NB4 (cell line): ENCODE measurements at places on chromosomes 3 and 15.

- DNase-seq: no peak
Measured at GRCh38 chr15:50350621-50351020, 4.4 kb downstream of the GABPB1 start.

DNA sequence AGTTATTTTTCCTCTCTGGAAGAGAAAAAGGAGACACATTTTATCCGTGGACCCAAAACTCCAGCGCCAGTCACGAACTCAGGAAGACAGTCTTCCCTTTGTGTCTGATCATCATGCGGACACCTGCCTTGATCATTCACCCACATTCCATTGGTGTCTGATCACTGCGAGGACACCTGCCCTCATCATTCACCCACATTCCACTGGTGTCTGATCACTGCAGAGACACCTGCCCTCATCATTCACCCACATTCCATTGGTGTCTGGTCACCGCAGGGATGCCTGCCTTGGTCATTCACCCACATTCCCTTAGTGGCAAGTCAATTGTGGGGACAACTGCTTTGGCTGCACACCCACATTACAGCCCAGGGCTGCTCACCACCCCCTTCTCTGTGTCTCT, 148.9 kb downstream of the ROBO1 start:
- no peak for DNase-seq

GRCh38 chr3:100802126-100802525, 92.8 kb downstream of the TFG start:
- no peak for DNase-seq

DNA sequence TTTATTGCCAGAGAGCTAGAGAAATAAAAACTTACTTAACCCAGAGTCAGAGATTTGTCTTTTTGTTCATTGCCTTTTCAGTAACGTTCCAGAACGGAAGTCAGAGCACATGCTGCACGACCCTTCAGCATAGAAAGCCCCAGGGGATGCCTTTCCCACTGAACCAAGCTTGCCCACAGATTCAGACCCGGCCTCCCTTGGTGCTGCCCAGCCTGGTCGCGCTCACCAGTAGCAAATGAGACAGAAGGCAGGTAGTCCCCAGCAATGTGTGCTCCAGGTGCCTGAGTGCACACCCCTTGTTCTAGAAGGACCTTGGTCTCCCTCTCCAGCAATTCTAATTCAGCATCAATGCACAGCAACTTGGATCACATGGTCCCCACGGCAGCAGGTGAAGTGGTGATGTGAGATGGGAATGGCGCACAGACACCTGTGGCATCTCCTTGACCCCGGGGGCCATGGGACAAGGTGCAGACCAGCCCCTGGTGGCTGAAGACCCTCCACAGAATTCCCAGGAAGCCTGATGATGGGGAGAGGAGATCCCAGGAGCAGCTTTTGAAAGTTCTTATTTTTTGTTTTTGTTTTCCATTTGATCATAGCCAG, 91.8 kb upstream of the IQSEC1 start:
- DNase-seq: no peak

DNA sequence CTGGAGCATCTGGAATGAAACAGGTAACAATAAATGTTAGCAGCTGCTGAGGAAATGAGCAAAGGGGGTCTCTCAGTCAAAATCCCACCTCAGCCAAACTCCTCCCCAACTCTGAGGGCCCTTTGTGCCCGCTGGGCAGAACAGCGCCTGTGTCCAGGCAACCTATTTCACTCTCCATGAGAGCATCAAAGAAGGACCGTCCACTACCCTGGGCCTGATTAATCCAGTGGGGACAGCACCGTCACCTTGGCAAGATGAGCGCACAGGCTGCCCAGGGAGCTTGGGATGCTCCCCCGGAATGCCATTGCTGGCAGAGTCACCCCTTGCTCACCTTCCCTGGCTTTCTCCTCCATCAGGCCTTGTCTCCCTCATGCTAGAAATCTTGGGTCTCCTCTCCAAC, 97.4 kb upstream of the HACD2 start:
- no peak for DNase-seq
